ENCODE measurements at places on chromosomes 7 and 10.

- peak; percentile 88 for DNase-seq
These were observed 59.8 kb upstream of the CHST15 start for GRCh38 chr10:124153023-124153826.

GRCh38 chr7:132001146-132001545 lies 444.7 kb upstream of the PODXL start:
- no peak for DNase-seq

- DNase-seq = no peak
These were observed 115.4 kb upstream of the LRRN3 start for GRCh38 chr7:110975486-110975885.

DNA sequence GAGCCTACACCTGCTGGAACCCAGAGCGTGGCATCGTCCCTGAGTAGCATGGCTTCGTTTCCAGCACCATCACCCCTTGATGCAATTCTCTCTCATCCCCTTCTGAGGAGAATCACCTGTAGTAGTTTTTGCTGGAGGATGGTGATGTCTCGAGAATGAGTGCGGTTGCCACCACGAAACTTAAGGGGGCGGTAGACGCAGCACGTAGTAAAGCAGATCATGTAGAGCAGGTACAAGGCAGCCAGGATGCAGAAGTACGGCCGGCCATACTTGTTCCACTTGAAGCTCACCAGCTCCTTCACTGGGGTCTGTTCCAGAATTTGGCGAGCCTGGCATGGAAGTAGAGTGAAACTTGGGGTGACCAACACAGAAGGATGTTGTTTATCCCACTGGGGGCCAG lies 8.1 kb downstream of the TRPV5 start:
- DNase-seq = no peak

DNA sequence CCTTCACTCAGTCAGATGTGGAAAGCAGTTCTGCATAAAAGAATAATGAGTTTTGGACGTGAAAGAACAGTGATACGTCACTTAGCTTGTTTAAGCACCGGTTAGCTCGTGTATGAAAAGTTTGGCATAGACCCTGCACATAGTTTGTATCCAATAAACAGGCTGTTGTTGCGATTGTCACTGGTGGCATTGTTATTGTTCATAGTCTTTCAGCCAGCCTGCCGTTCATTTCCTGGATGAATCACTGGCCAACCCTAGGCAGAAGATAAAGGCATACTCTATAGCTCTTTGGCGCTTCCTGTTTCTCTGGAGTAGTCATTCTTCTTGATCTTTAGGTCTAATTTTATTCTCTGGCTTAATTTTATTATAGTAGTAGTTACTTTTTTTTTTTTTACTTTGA lies 57.8 kb upstream of the ANKRD30A start:
- DNase-seq = no peak

- DNase-seq = no peak
These were observed 29.8 kb downstream of the DIP2C start for GRCh38 chr10:659688-660141.

- no peak for DNase-seq
These were observed 287.2 kb downstream of the GFRA1 start for GRCh38 chr10:115985786-115986185.

- no peak for DNase-seq
These were observed 1.4 kb upstream of the CDCA7L start for GRCh38 chr7:21947056-21947455.

DNA sequence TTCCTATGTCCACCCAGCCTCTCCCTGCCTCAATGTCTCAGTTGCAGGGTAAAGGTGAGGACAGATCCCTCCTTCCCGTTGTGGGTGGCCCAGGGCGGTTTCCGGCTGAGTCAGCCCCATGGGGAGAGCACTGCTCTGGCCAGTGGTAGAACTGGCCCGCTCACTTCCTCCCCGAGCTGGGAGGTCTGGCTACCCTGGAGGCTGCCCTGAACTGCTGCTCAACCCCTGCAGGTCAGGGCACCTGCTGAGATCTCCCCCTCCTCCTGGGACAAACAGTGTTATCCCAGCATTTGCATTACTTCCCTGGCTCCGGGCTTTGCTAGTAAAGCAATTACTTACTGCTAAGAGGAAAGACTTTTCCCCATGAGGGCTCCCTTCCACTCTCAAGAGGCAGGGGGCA lies 21.4 kb upstream of the IMPDH1 start:
- no peak for DNase-seq

DNA sequence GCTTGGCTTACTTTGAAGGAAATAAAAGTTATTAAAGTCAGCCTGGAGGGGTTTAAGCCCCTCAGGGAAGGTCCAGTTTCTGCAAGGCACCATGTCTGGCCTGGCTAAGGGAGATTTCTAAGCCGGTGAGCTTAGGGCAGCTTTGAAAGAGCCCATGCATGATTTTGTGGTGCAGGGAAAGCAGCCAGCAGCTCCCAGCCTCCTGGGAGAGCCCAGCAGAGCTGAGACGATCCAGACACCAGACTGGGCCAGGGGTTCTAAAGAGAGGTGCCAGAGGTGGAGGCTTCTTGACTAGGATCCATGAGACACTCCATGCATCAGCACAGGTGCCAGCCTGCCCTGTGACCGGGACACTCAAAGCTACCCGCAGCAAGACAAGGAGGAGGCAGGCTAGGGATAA lies 59.6 kb upstream of the MKX start:
- no peak for DNase-seq

DNA sequence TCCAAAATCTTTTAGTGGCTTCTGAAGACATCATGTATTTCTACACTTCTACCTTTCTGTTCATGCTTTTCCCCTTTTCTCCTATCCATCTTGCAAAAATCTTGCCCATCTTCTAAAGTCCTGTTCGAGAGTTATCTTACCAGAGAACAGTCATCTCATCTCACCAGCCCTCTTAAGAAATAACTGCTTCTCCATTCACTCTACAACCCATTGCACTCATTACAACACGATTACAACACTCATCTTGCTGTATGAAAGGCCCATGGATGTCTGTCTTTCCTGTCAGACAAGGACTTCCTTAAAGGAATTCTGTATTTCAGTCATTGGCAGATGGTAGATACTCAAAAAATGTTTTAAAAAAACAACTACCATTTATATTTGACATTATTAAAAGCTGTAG lies 30.8 kb downstream of the ZNF438 start:
- DNase-seq = no peak

GRCh38 chr7:154853727-154854095 lies 149.2 kb downstream of the PAXIP1 start:
- DNase-seq = no peak

DNA sequence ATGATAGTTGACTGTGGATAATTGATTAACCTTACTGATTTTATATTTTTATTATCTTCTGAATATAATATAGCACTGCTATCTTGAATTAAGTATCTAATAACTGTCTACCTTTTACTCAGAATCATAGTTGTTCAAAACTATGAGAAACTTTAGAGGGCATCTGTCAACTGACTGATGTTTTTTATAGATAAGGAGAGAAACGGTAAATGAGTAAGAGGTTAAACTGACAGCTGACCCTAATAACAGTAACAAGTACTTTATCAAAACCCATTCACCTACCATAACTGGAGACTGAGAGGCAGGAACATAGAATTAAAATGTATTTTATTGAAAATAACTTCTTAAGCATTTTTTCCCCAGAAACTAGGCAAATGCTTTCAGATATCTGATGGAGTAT lies 62.2 kb downstream of the CYP51A1 start:
- no peak for DNase-seq

DNA sequence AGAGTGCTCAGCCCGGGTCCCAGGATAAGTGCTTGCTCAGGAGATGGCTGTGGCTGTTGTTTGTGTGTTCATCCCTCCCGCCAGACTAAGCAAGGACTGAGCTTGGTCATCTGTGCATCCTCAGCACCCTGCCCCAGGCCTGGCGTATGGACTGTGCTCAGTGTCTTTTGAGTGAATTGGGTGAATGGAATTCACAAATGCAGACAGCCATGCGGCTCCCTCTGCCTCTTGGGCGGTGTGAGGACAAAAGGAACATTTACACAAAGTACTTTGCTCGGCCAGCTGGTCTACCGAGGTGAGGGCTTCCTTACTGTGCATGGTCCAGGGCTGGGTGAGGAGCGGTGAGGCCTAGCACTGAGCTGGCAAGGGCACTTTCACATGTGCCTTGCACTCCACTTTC lies 120.2 kb downstream of the CDH23 start:
- no peak for DNase-seq

DNA sequence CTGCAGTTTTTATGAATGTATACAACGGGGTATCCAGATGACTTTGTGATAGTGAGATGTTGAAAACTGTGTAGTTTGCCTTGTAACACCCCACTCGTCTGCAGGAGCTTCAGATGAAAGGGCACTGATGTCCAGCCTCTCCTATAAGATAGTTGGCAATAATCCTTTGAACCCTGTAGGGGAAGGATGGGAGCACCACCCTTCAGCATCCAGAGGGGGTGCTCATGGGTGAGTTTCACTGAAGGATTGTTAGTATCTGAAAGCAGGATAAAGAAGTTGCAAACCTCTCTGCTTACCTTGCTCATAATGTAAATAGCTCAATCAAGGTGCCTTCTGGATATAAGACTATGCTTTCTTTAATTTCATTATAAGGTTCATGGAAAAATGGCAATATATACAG lies 201.5 kb downstream of the TMEM178B start:
- no peak for DNase-seq

DNA sequence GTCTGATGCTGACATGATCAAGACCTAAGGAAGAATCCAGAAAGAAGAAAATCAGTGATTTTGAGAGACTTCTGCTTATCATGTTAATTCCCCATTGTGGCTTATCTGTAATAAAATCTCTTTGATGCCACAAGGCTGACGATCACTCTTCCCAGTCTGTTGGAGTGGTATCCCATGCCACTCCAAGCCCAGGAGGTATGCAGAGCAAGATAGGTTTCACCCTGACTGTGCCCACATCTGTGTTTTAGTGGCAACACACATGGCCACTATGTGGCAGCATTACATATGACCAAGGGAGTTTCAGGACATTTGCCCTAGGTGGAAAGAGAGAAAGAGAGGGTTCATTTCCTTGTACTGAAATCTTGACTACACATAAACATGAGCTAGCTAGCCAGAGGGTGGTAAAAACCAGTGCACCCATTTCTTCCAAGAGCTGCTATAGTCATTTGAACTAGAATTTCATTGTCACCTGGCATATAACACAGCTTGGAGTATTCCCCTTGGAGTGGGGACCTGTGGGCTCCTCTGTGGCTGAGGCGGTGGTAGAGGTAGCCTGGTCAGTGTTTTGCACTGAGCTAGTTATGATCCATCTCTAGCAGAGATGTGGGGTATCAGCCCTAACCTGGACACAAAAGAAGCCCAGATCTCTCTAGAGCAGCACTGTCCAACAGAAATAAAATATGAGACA lies 20.8 kb downstream of the LAMB4 start:
- no peak for DNase-seq

DNA sequence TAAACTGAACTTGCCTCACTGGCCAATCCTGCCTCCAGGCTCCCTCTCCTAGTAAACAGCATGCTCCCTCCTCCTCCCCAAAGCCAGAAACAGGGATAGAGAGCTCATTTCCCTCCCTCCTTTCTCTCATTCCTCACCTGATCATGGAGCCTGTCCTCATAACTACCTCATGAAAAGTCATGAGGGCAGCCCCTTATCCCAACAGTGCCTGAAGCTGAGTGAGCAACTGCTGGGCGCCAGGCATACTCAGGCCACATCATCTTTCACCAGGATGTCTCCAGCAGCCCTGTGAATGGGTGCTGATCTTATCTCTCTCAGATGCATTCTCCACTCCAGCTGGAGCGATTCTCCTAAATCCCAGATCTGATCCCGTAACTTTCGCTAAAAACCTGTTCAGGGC lies 307.2 kb downstream of the PRPF18 start:
- no peak for DNase-seq

DNA sequence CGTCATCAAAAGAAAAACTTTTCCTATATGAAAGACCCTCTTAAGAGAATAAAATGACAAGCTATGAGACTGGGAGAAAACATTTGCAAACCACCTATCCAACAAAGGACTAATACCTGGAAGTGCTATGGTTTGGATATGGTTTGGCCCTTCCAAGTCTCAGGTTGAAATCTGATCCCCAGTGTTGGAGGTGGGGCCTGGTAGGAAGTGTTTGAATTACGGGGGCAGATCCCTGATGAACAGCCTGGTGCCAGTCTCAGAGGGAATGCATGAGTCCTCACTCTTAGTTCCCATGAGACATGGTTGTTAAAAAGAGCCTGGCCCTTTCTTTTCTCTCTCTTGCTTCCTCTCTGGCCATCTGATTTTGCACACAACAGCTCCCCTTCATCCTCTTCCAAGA lies 6.3 kb downstream of the ALDH18A1 start:
- DNase-seq = no peak

- DNase-seq = no peak
These were observed 6.9 kb upstream of the CREB3L2 start for GRCh38 chr7:138008588-138009349.

GRCh38 chr7:47337531-47337930 lies 244.4 kb downstream of the TNS3 start:
- peak; percentile 59 for DNase-seq

- DNase-seq = no peak
These were observed 17.7 kb upstream of the TTYH3 start for GRCh38 chr7:2613931-2614600.

- no peak for DNase-seq
These were observed 130.0 kb downstream of the FAM53B start for GRCh38 chr10:124614003-124614659.

GRCh38 chr7:133696056-133696455 lies 431.1 kb upstream of the LRGUK start:
- no peak for DNase-seq

DNA sequence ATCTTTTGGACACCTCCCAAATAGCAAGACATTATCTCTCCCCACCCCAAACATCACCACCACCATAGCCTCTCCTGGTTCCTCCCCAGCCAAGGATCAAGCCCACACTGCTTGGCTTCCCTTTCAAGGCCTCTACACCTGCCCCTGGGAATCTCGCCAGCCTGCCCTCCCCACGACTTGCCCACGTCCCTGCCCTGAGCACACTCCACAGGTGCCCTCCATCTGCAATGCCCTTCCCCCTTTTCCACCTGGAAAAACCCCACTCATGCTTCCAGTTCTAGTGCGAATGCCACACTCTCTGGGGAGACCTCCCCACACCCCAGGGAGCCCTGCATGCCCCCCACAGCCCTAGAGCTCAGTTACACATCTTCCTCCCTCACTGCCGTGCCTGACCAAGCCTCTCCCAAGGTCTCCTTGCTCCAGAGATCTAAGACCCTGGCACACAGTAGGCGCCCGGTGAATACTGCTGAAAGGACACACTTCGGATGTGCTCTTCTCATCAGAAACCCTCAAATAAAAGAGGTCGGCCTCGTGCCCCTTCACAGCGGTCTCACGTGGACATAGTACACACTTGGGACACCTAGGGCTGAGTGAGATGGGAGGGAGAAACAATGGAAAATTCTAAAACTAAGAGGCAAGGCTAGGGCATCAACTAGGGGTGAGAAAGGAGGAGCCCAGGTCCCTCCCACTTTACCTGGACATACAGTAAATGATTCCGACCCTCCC lies 91.4 kb downstream of the DLG5 start:
- DNase-seq = no peak

DNA sequence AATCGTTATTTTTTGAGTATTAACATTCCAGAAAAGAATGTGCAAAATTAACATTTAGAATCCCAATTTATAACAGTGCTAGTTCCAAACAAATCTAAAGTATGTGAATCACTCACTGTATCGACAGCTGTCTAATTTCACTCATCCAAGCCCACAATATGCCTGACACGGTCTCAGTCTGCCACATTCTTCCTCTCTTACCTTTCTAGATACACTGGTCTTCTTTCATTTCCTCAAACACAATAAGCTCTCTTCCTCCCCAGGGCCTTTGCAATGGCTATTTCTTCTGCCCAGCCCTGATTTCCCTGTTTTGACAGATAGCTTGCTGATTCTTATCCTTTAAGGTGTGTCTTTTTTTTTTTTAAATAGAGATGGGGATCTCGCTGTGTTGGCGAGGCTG lies 48.8 kb downstream of the UBE2H start:
- no peak for DNase-seq

GRCh38 chr10:129659508-129660268 lies 192.6 kb downstream of the MGMT start:
- no peak for DNase-seq
